AML-193 (cell line): ENCODE measurements at places on chromosomes 1 and 21.

DNA sequence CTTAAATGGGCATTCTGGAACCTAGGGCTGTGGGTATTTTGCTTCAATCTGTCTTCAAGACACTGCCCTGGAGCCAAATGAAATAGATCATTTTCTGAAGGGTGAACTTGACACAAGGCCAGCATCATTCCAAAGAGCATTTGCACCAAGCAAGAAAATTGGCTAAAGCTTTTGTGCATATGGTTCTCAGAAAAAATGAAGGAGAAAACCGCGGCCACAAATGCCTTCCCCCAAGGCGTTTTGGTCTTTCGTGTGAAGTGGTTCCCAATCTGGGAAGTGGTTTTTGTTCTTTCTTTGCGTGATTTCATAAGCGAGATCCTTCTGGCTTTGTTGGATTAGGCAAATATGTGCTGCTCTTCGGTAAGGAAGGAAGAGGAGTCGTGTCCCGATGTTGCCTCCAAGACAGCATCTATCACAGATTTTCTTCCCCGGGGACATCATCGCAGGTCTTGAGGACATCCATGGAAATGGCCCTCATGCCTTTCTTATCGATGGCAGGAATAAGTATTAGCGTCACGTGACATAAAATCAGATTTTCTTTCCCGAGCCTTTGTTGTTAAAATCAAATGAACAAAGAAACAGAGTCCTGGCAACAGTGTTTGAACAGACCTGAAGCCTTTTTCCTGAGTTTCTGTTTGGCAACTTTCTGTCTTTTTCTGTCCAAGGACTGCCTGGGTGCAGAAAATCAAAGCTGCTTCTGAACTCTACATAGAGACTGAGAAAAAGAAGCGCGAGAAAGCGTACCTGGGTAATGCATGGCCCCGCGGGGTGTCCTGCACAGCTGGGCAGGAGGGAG lies 31.0 kb downstream of the ATP5PO start:
- no peak for DNase-seq

GRCh38 chr1:20987831-20988825 lies 188.6 kb downstream of the EIF4G3 start:
- DNase-seq, result no peak

- DNase-seq, result peak; percentile 14
These were observed 93.1 kb upstream of the HAO2 start for GRCh38 chr1:119275145-119276134.

DNA sequence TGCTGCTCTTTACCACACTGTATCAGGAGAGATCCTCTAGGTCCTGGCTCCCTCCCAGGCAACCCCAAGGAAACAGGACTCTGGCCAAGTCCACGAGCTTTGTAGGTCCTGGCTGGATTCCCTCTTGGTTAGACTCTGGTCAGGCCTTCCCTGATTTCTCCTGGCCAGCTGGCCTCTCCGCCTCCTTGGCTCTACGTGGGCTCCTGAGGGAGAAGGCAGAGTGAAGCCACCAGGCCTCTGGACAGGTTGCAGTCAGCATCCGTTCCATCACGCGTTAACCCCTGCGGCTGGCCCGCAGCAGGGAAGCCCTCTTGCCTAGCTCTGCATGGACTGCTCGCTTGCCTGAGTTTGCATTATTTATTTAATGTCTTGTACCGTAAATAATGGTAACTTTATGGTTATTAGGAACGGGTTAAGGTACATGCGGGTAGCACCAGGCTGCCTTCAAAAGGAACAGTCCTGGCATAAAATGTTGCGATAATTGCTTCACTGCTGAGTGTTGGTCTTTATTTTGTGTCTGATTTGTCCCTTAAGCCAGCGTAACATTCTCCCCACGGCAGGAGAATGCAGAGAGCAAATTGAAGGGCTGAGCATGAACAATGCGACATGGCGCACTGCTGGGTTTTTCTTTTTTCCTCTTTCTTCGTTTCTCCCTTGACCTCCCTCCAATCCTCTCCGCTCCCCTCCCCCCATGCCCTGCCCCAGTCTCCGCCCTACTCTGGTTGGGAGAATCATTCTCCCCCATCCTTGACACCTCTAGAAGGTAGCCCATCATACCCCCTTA lies 100.3 kb downstream of the RNF220 start:
- no peak for DNase-seq

GRCh38 chr1:87132284-87132870 lies 196.3 kb upstream of the LMO4 start:
- DNase-seq, result no peak

GRCh38 chr1:14390816-14391215 lies 207.7 kb upstream of the KAZN start:
- no peak for DNase-seq

- no peak for DNase-seq
These were observed 23.7 kb downstream of the CAMK1G start for GRCh38 chr1:209607102-209607794.

GRCh38 chr21:44696572-44696971 lies 400 bp upstream of the KRTAP10-12 start:
- no peak for DNase-seq

DNA sequence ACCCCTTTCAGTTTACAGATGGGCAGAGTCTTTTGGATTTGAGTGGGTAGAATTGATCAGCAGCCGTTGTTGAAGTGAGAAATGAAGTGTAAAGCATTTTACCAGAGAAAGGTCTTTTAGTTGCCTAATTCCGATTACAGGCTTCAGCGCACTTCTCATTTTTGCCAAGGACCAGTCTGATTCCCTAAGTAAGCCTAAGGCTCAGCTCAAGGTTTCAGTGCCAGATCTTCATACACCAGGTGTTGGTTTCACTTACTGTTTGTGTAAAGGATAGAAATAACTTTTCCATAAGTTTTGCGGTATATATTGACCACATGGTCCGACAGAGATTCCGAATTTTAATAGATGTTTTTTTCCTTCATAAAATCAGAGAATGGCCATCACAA lies 83.9 kb upstream of the BMP8A start:
- DNase-seq, result no peak

- no peak for DNase-seq
These were observed 1005.7 kb upstream of the NCAM2 start for GRCh38 chr21:19992540-19992939.

GRCh38 chr21:25578056-25578961 lies 29.0 kb downstream of the MRPL39 start:
- DNase-seq, result no peak

DNA sequence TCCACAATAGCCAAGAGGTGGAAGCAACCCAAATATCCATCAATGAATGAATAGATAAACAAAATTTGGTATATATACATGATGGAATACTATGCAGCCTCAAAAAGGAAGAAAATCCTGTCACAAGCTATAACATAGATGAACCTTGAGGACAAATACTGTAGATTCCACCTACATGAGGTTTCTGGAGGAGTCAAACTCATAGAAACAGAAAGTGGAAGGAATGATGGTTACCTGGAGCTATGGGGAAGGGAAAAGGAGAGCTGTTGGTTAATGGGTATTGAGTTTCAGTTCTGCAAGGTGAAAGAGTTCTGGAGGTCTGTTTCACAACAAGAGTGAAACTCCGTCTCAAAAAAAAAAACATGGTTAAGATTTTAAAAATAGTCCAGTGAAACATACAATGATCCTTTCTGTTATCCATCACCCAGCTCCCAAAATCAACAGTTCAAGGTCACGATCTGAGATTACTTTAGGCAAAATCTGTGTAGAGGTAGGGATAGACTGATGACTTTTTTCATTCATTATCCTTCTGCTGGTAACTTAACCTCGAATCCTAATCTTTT lies 80.8 kb upstream of the HNRNPU start:
- no peak for DNase-seq

- DNase-seq, result peak; percentile 48
These were observed 44.3 kb upstream of the GTF2B start for GRCh38 chr1:88935522-88936222.

- DNase-seq, result no peak
These were observed 125.8 kb downstream of the RERE start for GRCh38 chr1:8691662-8692061.

GRCh38 chr1:96487971-96488370 lies 233.6 kb upstream of the PTBP2 start:
- DNase-seq, result no peak

GRCh38 chr1:23102289-23102688 lies 66.4 kb downstream of the LUZP1 start:
- no peak for DNase-seq

DNA sequence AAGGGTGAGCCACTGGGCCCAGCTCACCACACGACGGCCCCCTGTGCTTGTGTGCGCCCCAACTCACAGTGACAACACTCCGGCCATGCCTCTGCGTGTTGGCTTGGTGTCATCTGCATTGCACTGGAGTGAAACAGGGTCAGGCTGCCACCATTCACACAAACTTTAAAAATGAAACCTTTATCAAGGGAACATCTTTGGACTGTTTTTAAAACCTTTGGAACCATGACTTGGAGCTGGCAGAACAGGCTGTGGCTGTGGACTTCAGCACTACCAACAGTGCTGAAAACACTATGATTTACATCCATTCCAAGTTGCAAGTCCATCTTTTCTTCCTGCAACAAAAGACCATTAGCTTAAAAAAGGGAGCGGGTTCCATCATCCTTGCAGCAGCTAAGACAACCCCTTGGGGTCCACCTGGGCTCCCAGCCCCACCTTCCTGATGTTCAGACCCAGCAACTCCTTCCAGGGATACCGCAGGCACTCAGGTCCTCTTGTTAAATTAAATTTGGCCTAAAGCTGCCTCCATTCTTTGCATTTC lies 25.6 kb downstream of the POFUT2 start:
- no peak for DNase-seq

DNA sequence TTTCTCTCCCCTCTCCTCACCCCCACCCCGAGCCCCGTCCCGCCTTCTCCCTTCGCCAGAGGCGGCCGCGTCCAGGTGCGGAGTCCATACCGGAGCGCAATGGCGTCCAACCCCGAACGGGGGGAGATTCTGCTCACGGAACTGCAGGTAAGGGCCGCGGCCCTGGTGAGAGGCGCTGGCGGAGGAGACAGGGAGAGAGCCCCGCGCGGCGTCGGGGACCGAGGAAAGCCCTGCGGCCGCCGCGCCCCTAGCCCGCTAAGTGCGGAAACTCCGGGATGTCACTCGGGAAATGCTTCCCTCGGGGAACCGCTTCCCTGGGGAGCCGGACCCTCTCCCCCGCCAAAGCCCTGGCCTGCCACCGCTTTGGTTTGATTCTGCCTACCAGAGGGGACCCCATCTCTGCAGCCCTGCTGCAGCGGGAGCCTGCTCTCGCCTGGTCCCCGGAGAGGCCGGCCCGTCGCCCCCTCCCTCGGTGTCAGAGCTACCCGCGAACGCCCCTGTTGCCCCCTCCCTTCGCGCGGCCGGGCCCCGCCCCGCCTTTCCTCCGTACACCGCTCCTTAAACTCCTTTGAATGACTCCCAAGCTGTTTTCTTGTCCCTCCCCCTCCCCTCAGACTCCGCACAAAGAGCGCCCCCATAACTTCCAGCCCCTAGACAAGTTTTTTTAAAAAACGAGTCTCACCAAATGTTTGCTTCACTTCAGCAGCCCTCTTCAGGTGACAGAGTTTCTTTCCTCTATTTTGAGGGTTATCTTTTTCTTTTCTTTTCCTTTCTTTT lies 597 bp downstream of the PKN2 start:
- DNase-seq, result peak; percentile 33

GRCh38 chr1:7119156-7119555 lies 333.9 kb downstream of the CAMTA1 start:
- DNase-seq, result no peak

DNA sequence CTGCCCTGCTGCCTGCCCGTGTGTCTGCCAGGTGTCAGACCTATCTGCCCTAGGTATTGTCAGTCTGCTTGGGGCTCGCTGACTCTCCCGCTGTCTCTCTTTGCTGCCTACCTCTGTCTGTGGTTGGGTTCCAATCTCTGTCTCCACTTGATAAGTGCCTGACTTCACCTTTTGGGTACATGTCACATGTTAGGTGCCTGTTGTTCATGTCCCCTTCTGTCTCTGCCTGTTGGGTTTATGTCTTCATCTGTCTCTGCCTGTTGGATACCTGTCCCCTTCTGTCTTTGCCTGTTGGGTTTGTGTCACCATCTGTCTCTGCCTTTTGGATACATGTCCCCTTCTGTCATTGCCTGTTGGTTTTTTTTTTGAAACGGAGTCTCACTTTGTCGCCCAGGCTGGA lies 14.6 kb downstream of the RPS6KA1 start:
- no peak for DNase-seq

- no peak for DNase-seq
These were observed 131.3 kb downstream of the EIF4G3 start for GRCh38 chr1:21045351-21045750.

DNA sequence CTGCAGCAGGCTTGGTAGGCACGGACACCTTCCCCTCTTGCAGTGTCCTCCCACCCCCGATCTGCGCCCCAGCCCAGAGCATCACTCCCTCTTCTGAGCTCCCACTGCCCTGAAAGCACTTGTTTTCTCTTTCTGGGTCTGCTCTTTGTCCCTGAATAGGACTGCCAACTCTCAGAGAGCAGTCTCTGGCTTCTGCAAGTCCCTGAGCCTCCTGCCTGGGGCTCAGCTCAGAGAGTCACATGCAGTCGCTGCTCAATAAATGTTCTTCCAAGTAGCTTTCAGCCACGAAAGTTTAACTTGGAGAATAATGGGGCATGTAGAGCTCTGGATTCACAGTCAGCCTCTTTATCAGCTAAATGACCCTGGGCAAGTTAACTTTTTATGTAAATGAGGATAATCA lies 205.6 kb downstream of the HIVEP3 start:
- DNase-seq, result no peak

GRCh38 chr1:225926551-225927113 lies 2.6 kb upstream of the PYCR2 start:
- DNase-seq, result peak; percentile 29

GRCh38 chr1:70706381-70707037 lies 295.4 kb downstream of the CTH start:
- no peak for DNase-seq

GRCh38 chr1:228164561-228165371 lies 838 bp upstream of the IBA57 start:
- DNase-seq, result peak; percentile 3

DNA sequence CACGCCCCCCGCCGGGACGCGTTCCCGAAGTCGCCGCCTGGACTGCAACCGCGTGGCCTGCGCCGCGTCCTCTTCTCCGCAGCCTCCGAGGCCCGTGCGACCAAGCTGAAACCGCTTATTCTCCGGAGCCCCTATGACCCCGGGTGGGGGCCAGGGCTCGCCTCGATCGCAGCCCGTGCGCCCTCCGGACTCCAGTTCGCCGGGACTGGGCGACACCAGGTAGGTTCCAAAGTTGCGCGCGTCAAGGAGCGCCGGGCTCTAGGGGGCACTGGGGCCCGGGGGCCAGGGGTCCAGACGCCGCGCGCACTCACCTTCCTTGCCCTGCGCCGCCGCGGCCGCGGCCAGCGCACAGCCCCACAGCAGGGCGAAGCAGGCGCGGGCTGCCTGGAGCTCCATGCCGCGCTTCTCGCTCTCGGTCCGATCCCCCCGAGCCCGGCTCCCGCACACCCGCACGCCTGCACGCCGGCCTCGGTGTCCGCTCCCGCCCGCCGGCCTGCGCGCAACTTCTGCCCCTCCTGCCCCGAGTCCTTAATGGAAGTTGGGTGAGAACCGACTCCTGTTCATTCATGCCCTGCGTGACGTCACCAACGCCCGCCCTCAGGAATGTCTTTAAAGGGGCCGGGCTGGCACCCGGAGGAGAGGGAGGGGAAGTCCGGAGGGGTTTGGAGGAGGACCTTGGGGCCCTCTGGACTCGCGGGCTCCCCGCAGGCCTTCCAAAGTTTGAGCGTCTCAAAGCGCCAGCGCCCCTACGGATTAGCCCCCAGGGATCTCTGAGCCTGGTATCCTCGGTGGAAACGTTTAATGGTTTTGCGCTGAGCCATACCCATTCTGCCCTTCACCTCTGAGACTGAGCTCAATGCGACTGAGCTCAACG lies at the start of gene EPHA2:
EPHA2 (minus strand) TSS at position 533 of the 874 bp plus-strand sequence; CDS start at position 396, 137 bp downstream.
- no peak for DNase-seq

GRCh38 chr1:39671793-39672550 lies at the start of gene NT5C1A:
NT5C1A (minus strand) TSS chr1:39672107; CDS start chr1:39672038, 69 bp downstream.
- DNase-seq, result no peak
